Stimulated activated CD4-positive, alpha-beta T cell treated with anti-CD3 and anti-CD28 coated beads, Interleukin-1b, Interleukin-23, amount 100 ng/mL, for 24 hours (primary cell): ENCODE measurements at places on chromosomes 6 and 20.

DNA sequence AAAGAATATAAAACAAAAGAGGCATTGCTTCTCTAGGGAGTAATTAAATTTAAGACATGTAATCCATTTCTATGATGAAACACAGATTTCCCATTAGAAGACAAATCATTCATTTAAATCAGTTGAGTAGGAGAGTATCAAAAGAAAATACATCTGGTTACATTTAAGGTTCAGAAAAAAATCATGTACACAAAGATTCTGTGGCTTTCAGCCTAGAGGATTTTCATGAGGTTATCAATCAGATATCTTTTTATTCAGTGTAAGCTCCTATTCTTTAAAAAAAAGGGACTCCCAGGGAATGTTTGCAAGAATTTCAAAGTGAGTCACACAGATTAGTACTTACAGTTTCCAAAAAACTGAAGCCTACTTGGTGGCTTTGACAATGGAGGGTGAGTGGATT is 24.9 kb downstream of the COL21A1 start:
- DNase-seq = no peak

DNA sequence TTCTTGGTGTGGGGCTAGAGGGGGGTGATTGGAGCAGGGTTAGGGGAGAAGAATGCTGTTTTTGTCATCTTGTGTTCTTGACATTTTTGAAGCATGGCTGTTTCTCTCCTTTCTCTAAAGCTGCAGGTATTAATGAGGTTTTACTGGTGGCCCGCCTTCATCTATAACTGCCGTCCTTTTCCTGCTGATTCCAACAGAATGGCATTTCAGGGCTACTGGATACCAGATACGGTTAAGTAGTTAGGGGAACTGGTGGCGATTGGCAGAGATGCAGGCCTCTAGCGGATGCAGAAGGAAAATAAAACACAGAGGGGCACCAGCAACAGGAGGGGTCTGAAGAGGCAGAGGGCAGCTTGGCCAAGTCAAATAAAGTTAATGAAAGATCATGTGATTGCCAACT is 89.7 kb upstream of the EEF1E1 start:
- no peak for DNase-seq

GRCh38 chr20:36435592-36436541 is 105.5 kb upstream of the MYL9 start:
- DNase-seq = peak; percentile 77

- no peak for DNase-seq
These were observed 411.8 kb downstream of the SYNE1 start for GRCh38 chr6:152225241-152225934.

DNA sequence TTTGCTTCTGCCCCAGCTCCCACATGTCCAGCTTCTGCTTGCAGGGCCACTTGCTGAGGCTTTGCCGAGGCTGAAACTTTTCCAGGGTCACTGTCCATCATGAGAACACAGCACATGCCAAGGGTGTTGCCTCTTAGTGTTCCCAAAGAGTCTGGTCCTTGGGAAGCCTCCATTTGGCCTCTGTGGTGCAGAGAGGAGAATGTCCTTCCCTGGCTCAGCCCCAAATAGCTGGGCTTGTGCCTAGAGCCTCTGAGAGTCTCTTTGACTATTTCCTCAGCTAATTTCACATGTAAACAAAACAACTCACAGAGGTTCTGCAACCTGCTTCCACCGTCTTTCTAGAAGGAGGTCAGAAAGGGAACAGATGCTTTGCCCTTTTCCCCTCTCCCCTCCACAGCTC is 40.4 kb upstream of the RAB23 start:
- DNase-seq = no peak

DNA sequence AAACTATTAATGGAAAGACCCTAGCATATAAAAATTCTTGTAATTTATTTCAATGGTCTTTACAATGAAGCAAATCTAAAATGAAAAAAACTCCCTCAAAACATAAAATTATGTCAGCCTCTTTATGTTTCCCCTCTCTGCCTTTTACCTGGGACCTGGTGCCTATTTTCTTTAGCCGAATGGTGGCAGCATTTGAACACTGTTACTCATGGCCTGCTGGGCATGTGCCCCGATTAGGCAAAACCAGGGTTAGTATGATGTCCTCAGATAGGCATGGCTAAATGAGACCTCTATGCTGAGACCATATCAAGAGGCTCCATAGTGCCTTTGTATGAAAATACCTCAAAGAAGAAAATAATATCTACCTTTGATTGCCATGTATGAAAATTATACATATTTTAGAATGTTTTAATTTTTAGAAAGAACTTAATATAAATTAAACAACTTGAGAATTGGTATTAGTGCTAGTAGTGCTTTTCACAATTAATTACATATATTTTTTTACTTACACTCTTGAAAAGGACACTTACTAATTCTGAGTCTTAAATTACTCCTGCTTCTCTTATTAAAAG is 22.5 kb upstream of the C6orf58 start:
- no peak for DNase-seq

GRCh38 chr6:14875481-14876063 is 370.3 kb upstream of the JARID2 start:
- DNase-seq = no peak

DNA sequence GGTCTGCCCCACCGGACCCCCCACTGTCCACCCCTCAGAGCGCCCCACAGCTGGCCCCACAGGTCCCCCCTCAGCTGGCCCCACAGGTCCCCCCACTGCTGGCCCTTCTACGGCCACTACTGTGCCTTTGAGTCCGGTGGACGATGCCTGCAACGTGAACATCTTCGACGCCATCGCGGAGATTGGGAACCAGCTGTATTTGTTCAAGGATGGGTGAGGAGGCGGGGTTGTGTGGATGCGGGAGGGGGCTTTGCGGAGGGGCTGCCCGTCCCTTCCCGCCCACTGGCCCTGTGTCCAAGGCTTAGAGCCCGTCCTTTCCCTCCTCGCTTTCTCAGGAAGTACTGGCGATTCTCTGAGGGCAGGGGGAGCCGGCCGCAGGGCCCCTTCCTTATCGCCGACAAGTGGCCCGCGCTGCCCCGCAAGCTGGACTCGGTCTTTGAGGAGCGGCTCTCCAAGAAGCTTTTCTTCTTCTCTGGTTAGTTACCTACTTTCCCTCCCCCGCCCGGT is 4.7 kb downstream of the MMP9 start:
- DNase-seq = no peak

GRCh38 chr6:35436071-35436857 is 15.9 kb upstream of the FANCE start:
- no peak for DNase-seq

GRCh38 chr6:167044696-167045095 is 45.5 kb downstream of the CEP43 start:
- DNase-seq = no peak

- DNase-seq = no peak
These were observed 7.1 kb upstream of the DUSP22 start for GRCh38 chr6:285030-285771.

GRCh38 chr6:52595796-52596130 is 18.9 kb upstream of the TRAM2 start:
- no peak for DNase-seq

GRCh38 chr6:20757761-20758160 is 223.5 kb downstream of the CDKAL1 start:
- no peak for DNase-seq

- no peak for DNase-seq
These were observed 4.7 kb downstream of the GCLC start for GRCh38 chr6:53540129-53540692.

DNA sequence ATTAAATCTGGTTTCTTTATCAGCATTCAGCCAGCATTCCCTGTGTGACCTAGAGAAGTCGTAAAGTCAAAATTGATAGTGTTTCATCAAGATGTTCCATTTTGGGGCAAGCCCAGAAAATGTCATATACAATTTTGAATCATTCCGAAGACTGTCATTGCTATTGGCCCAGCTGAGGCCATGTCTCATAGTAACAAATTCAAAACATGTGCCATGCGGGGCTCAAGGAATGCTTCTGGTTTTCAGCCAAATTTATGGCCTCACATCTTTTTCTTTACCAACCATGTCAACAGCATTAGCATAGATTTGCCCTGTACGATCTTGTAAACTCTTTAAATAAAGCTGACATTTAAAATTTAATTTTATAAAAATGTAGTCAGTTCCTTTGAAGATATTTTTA is 314.7 kb downstream of the PAX1 start:
- DNase-seq = no peak

GRCh38 chr20:32112841-32113240 is 3.3 kb downstream of the TM9SF4 start:
- DNase-seq = peak; percentile 4

DNA sequence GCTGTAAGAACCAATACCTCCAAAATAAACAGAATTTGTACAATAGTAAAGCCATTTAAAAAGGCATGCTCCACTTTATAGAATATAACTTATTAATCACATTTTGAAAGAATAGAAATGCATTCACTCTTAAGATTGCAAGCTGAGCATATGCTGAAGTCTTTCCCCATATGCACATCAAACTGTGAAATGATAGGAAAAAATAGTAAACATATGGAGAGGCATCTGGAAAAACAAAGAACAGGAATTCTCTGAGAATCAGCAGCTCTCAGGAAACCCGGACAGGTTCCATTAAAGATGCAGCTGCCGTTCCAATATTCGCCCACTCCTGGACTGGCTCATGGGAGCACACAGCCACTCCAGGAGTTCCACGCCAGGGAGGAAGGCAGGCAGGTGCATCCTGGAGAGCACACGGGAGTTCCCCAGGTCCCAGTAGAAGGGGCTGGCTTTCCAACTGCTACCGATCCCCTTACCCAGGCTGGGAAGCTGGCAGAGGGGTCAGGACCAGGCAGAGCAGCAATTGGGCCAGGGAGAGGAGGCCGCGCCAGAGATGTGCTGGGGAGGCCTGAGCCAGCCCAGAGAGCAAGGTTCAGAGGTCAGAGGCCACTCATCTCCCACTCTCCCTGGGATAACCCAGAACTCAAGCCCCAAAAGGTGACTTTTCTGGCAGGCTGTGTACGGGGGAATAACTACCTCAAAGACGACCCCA is 111.1 kb downstream of the DLL1 start:
- no peak for DNase-seq

GRCh38 chr20:19968466-19969073 is 48.6 kb upstream of the NAA20 start:
- no peak for DNase-seq

DNA sequence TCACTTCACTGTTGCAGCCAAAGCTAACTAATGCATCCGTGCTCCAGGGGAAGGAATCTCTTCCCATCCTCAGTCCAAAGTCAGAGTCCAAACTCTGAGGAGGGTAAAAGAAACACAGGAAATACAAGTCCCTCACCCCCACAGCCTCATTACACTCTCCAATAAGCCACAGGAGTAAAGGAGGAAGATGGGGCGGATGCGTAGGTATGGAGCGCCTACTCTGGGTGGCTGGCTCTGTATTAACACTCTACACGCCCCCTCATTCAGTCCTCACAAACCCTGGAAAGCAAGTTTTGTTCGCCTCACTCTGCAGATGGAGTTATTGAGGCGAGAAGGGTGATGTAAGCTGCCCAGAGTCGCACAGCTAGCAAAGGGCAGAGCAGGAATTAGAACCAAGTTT is 242.9 kb downstream of the NRN1 start:
- no peak for DNase-seq

- no peak for DNase-seq
These were observed 19.5 kb downstream of the CHD6 start for GRCh38 chr20:41598719-41599118.

- DNase-seq = no peak
These were observed 27.2 kb downstream of the DUSP22 start for GRCh38 chr6:319177-320131.

GRCh38 chr6:168016721-168017525 is 19.5 kb downstream of the KIF25 start:
- no peak for DNase-seq

DNA sequence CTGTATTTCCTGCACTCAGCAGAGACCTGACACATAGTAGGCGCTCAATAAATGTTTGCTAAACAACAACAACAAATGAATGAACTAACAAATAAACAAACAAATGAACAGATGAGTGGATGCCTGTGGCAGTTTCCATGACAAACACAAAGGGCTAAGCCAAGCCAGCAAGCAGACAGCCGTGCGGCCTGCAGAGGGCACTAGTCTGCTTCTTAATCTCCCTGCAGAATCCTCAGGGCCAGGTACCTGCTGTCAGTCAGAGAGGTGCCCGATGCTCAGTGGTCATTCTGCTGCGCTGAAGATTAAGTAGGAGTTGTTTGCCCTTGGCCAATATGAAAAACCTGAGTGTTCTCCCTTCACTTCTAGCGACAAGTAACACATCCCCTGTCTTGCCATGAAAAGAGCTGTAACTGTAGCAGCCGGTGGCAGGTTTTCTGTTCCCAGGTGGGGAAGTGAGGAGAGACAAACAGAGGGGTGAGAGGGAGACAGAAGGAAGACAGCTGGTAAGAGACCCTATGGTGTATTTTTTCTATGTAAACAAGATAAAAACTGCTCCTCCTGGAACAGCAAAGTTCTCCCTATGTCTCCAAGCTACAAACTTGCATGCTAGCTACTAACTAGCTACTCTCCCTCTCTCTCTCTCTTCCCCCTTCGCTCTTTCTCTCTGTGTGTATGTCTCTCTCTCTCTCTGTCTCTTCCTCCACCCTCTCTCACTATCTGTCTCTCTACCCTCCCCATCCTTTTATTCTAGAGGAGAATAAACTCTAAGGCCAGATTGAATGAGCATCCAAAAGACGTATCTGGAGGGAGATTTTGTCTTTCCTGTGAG is at the start of gene MC3R:
TSS of gene MC3R (plus strand) at position 779 of the 829 bp plus-strand sequence. CDS start 112 bp downstream, outside the sequence.
- DNase-seq = peak; percentile 14

DNA sequence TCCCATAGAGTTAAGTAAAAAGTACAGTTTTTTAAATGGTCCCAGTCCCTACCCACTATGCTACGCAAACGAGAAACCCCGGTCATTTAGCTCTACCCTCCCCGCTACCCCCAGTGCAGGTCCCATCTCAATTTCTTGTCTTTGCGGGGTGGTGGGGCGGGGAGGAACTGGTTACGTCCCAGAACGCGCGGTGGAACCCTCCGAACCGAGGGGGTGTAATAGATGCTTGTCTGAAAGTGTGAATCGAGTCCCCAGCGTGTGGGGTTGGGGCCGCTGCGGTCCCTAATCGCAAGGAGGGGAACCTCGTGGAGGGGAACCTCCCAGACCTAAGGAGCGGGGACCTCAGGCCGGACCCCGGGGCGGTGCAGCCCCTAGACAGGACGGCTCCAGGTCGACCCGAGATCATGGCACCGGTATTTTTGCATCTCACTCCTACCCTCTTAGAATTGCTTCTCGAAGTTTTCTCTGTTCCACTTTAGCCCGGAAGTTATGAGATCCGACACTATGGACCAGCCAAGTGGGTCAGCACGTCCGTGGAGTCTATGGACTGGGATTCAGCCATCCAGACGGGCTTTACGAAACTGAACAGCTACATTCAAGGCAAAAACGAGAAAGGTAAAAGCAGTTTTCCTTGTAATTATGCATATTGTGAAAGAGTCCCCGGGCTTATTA is 779 bp downstream of the HEBP2 start:
- no peak for DNase-seq

- no peak for DNase-seq
These were observed 20.5 kb downstream of the FYN start for GRCh38 chr6:111852725-111853124.

GRCh38 chr6:127347178-127347577 is 3.8 kb upstream of the ECHDC1 start:
- DNase-seq = no peak

GRCh38 chr20:51426718-51427650 is 115.5 kb downstream of the NFATC2 start:
- DNase-seq = no peak
